ENCODE measurements at places on chromosomes 2 and 18.

- no peak for DNase-seq
Observed at GRCh38 chr2:190996338-190996946, 17.5 kb downstream of the STAT1 start.

- DNase-seq = no peak
Observed at GRCh38 chr2:239578381-239578780, 177.6 kb upstream of the HDAC4 start.

GRCh38 chr2:48514348-48515003, 15.5 kb upstream of the STON1 start:
- no peak for DNase-seq

DNA sequence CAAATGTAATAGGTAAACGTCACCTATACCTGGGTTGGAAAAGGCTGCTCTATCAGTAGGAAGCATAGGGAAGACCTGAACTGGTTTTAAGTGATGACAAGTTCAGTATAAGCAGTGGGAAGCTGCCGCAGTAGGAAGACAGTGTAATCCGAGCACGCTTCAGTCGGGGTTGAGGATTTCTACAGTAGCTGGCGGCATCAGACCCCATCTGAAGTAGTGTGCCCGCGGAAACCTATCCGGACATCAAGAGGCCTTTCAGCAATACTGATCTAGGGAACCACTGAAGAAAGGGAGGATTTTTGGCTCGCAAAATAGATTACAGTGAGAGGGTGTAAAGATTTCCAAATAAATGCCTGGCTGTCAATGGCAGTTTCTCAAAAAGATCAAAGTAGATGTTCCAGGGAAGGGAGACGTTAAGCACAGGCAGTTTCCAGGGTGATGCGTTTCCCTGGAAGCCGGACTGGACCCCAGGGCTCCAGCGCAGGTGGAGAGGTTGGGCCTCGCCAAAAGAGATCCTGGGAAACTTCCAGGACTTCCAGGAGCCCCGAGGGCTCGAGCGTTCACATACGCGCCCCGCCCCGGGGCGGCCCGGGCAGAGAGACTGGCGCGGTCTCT, 5.3 kb downstream of the LOXL3 start:
- no peak for DNase-seq

DNA sequence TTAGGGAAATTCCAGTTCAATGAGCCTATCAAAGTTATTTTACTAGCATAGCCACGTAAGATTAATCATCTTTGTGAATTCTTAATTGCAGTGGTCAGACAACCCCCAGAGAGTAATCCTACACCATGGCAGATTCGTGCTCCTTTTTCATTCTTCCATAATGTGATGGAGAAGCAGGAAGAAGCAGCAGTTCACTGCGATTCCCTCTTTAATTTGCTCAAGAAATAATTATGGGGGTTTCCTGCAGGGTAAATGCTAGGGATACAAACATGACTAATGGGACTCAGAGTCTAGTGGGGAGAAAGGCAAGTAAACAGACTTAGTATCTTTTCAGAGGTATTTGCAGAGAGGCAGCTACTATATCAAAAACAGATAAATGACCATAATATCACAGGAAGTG, 175.8 kb upstream of the HNRNPA3 start:
- DNase-seq = no peak

DNA sequence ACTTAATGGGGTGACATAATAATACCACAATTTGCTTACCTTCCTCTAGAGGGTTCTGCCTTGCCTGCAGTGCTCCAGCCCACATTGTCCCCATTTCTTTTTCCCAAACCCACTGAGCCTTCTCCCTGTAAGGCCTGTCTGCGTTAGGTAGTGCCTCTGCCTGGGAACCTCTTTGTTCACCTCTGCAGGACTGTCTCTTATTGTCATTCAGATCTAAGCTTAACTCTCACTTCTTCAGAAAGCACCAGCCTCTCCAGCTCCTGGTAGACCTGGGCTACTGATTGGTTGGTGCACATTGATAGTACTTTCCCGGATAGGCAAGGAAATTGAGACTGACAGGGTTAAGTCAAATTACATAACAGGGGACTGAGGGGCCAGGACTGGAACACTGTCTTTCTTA, 49.1 kb downstream of the CCDC85A start:
- no peak for DNase-seq

DNA sequence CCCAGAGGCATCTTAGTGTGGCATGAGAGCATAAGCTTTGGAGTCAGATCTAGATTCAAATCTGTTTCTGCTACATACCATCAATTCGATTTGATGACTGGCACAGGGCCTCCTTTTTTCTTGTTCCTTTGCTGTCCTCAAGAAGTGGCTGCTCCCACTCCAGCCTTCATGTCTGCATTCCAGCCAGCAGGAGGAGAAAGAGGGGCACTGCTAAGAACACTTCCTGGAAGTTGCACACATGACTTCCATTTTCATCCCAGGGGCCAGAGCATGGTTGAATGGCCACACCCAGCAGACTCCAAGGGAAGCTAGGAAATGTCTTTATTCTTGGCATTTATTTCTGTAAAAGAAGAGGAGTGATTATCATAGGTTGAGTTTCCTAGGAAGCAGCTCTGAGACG, 50.4 kb downstream of the EML6 start:
- no peak for DNase-seq

GRCh38 chr2:31958140-31958717, 52.6 kb downstream of the MEMO1 start:
- no peak for DNase-seq

DNA sequence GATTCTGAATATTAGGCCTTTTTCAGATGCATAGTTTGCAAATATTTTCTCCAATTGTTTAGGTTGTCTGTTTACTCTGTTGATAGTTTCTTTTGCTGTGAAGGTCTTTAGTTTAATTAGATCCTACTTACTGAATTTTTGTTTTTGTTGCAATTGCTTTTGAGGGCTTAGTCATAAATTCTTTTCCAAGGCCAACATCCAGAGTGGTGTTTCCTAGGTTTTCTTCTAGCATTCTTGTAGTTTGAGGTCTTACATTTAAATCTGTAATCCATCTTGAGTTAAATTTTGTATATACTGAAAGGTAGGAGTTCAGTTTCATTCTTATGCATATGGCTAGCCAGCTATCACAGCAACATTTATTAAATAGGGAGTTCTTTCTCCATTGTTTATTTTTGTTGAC, 404.8 kb downstream of the LNPK start:
- no peak for DNase-seq

DNA sequence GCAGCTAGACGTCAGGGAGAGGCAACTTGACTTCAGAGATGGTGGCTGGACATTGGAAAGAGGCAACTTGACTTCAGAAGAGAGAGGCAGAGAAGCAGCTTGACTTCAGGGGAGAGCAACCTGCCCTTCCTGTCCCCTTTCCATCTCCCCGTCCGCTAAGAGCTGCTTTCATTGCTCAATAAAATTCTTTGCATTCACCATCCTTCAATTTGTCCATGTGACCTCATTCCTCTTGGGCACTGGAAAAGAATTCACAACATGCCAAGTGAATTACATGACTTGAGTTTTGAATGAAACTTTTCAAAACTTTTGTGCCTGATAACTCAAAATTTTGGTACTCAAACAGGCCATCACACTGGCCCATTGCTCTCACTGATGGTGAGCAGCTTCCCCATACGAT, 158.9 kb downstream of the DPP4 start:
- no peak for DNase-seq

DNA sequence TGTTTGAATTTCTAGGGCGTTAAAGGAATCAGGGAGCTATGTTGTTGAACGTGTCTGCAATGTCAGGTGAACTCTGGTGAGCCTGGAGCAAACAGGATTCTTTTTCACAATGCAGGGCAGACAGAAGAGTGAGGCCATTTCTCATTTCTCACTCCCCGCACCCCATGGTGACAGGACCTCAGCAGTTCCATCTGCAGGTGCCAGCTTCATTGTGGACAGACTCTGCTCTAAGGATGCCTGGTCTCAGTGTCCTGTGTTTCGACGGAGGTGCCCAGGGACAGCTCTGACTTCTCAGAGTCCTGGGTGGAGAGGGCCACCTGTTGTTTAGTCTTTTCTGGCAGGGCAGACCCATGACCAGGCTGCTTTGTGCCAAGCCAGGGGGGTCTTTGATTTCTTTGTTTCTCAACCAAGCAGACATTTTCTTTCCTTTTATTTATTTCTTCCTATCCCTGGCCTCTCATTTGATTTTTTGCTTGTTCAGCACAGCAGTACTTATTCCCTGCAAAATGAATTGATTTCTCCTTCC, 201.5 kb downstream of the RNF144A start:
- DNase-seq = no peak

All from stimulated activated CD8-positive, alpha-beta memory T cell treated with anti-CD3 and anti-CD28 coated beads, Interleukin-15, amount 100 ng/mL, for 1 hour (primary cell).